ENCODE measurements at places on chromosomes 4 and X.
A peak's percentile ranks its signal among the peaks of the same experiment; 100 is the strongest.

- peak; percentile 25 for DNase-seq
These were observed 1.1 kb downstream of the TMEM131L start for GRCh38 chr4:153466949-153467896.

DNA sequence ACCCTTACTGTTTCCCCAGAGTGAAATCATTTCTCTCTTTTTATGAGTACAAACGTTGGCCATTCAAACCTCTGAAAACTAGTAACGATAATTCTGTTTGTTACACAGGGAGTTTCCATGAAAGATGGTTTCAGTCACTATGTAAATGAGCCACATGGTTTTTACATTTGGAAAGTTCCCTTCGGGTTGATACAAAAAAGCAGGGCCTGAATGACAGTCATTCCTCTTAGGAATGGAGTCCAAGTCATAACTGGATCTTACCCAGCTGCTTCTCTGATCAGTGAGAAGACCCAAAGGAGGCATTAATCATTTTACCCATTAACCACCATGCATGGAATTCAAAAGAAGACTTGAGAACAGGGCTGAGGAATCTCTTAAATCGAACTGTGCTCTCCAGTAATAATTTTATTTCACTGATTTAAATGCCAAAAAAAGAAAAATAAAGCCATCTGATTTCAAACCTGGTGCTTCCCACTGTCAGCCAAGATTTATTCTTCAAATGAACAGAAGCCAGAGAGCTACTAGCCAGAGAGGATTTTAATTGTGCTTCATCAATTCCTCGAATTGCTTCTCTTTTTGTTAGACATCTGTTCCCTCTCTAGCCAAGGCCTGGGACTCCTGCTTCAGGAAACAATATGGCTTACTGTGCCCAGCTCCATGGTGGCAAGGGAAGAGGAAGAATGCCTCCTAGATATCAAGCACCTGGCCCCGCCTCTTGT, 3.2 kb downstream of the SOWAHB start:
- DNase-seq: no peak

GRCh38 chr4:20916106-20916505, 215.8 kb downstream of the PACRGL start:
- DNase-seq: no peak

GRCh38 chr4:161564230-161564834, 599.5 kb downstream of the FSTL5 start:
- DNase-seq: no peak

GRCh38 chr4:12595986-12596385, 888.2 kb downstream of the RAB28 start:
- DNase-seq: no peak

DNA sequence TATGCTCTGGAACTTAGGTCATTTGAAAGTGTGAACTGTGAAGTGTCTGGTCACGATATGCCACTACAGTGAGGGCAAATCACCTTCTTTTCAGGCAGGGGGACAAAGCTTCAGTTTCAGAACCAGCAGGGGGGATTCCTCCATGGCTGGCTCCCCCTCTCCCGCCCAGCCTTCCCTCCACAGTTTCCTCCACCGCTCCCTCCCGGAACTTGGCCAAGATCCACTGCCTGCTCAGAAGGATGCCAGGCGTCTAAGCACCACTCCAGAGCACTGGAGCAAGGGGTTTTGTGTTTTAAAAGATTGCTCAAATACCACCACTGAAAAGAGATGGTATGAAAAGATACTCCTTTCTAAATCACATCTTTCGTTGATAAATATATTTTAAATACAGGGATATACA, 126.9 kb downstream of the ELOVL6 start:
- no peak for DNase-seq

GRCh38 chr4:78809928-78810835, 34.0 kb downstream of the BMP2K start:
- DNase-seq: no peak

DNA sequence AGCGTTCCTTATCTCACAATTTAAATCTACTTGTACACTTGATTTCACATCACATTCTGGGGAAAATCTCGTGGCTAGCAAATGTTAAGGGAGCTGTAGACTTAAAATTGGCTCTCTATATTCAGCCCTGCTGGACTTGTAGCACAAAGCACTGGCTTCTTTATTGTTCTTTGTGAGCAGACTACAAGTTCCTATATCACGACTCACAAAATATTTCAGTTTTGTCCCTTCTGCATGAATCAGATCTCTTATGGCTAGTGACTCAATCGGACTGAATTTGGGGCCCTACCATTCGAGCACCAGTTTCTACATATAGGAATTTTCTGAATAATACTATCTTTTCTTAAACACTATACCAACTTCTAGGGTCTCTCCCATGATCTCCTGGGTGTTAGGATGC, 390.1 kb downstream of the ADAM29 start:
- DNase-seq: no peak

DNA sequence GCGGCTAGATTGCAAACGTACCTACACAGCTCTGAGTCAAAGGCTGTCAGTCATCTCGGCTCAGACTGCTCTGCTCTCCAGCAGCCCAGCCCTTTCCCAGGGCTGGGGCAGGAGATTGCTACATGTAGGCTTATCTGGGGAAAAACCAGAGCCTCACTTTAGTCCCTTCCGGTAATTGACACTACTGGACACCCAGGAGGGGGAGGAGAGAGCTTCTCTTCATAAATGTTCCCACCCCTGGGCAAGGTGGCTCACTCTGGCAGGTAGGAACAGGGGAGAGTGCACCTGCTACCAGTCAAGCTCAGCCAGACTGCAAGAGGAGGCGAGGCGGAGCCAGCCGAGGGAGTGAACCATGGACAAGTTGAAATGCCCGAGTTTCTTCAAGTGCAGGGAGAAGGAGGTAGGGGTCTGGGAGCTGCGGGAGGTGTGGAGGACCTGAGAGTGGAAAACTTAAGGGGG, at the start of gene SLC6A14:
Gene SLC6A14 (plus strand): TSS at position 249 of the 459 bp plus-strand sequence. CDS start 104 bp downstream, at position 353.
- no peak for DNase-seq

DNA sequence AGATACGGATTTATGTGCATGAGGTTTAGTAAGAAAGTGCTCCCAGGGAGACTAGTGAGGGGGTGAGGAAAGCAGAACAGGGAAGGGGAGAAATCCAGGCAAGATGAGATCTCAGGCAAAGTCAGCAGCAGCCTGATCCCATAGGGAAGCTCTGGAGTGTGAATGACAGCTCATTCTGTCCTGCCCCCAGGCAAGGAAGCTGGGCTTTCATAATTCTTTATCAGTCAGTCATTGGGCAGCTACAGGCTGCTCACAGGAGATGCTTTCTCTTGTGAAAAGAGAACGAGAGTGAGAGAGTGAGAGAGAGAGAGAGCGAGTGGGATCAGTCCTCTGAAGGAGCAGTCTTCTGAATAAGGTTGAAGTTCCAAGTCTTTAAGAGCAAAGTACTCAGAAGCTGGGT, 48.1 kb downstream of the SRPX start:
- DNase-seq: no peak

DNA sequence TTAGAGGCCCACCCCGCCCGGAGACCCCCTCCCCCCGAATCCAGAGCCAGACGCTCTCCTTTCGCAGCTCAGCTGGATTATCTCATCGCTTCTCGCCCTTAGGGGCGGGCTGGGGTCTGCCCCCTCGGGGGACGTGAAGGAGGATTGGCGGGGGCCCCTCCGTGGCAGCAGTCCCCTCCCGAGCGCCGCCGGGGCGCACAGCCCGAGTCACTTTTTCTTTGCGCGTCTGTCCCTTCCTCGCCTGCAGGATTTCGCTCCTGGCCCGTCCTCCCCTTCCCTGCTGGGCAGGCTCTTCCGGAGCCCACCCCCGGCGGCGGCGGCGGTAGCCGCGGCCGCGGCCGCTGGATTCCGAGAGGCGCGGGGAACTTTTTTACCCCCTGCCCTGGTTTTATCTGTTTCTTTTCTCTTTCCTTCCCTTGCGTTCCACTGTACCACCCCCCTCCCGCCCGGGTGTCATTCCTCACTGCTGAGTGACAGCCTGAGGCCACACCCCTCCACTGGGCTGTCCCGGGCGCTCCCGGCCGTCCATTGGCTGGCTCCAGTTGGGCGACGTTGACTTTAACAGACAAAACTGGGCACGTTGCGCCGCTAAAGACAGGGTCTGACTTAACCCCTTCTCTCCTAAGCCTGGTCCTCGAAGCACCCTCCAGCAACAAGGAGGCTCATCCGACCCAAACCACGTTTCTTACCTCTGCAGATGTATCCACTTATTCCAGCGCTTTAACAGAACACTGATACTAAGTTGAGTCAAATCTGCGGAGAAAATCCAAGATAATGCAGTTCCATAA, 492 bp upstream of the NKX3-2 start:
- no peak for DNase-seq

DNA sequence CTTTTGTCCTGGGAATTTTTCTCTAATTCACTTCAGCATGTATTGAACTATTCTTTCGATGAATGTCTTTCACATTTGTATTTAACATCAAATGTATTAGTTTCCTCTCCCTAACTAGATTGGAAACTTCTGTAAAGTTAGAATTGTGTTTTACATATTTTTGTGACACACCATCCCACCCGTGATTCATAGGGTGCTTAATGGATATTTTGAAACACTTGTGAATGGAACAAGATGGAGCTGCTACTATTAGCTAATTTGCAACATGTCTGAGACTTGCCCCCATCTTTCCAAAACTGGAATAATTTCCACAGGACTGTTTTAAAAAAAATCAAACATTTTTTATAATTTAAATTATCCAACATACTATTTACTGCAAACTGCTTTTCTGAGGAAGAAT, 30.2 kb upstream of the GNPDA2 start:
- no peak for DNase-seq

DNA sequence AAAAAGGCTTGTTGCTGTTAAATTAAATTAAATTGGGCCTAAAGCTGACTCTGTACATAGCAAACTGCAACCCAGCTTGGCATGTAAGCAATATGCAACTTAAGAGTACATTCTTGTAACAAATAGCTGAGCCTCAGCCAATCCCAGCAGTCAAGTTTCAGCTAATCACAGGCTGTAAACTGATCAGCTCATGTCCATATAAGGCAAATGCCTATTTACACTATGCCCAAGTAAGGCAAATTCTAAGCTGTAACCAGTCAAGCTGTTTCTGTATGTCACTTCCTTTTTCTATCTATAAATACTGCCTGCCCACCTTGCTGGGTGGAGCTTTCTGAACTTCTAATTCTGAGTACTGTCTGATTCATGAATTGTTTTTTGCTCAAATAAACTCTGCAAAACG, 429.1 kb upstream of the FTHL17 start:
- DNase-seq: no peak

DNA sequence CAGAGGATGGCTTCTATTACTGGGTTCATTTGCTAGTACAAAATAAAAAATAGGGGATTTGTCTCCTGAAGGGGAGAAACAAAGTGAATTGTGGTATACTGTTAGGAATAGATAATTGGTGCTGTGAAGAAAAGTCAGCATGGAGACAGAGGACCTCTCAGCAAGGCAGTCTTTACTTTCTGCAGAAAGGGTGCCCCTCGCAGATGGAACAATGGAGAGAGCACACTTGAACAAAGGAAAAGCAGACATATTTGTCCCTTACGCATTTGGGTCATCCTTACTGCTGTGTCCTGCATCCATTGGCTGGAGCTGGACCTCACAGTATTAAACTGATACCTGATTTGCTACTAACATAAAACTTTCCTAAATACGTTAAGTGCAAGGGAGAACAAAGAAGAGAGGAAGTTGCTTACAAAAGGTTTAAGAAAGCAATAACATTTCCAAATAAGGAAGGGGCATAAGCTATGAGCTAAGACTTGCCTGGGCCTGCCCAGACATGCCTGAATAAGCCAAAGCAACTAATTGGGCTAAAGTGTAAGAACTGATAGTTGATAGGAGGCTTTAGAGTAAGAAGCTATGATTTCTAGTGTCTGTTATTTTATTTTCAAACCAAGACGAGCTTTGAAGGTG, 83.8 kb downstream of the CCKAR start:
- no peak for DNase-seq

- no peak for DNase-seq
These were observed 61.8 kb downstream of the CAMK2D start for GRCh38 chr4:113699772-113700171.

DNA sequence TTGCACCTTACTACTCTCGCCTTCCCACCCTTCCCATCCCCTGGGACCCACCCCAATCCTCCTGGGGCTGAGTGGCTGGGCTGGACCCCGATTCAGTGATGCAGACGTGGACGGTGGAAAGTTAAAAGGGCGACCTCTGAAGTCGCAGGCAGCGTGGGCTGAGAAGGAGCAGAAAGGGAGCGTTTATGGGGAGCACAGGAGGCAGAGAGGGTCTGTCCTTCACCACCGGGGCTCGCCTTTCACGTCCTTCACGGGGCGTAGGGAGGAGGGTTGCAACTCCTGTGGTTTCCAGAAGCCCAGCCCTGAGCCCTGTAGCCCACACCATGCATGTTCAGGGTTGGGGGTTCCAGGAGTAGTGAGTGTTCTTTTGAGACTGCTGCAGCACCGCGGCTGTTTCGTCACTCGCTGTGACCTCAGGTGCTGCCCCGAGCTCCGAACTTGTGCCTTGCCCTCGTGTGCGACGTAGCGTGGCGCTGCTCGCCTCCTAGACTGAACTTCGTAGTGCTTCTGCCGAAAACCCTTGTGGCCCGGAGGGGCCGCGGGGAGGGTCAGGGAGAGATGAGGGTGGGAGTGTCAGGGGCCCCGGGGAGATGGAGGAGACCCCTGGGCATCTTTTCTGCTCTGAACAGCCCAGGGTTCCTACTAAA, 1.6 kb downstream of the NHS start:
- DNase-seq: no peak

- no peak for DNase-seq
These were observed 139.2 kb downstream of the SHOX start for GRCh38 chrX:769796-770195.

DNA sequence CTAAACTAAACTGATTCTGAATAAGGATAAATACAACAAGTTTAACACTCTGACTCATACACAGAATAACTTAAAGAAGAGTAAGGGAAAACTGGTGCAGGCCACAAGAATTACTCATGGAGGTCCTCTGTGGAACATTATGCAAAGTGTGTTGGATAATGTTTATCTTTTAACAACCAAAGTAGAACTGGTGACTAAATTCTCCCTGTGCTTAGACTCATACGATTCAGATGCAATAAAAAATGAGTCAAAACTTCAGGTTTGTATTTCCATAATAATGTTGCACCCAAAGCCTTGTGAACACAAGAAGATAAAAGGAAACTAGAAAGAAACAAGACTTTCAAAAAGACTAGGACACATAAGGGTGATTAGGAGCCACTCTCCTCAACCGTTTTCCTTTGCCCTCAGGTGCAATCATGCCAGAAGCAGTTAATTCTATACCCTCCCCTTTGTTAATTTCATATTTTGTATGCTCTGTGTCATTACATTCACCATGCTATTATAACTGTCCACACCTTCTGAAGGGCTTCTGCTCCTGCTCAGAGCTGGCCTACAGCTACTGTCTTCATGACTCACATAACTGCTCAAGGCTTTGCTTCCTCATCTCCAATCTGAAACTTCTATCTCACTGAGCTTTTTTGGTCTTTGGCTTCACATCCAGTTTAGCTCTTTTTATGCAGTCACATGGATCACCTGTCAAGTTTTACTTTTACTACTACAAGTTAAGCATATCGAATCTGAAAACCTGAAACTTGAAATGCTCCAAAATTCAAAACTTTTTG, 60.2 kb downstream of the KCNIP4 start:
- no peak for DNase-seq

GRCh38 chr4:147776716-147777115, 44.8 kb downstream of the ARHGAP10 start:
- DNase-seq: no peak

GRCh38 chrX:15350329-15350996, 15.1 kb upstream of the PIGA start:
- DNase-seq: no peak

GRCh38 chr4:123747016-123747415, 350.4 kb downstream of the SPRY1 start:
- DNase-seq: no peak
